Esophagus mucosa (tissue), 1 donor: ENCODE measurements at places on chromosomes 16 and 17. TPM values are rescaled to one million over a fixed set of nuclear protein-coding genes. Genes with fewer than 3 reads are reported as not detected.

Gene OR3A2
- not detected for total RNA-seq

Gene CDH3
- total RNA-seq = 94.1 TPM

Gene CDC42EP4
- total RNA-seq = 25.9 TPM

Gene CHP2
- total RNA-seq = 0.08 TPM
